ENCODE measurements at places on chromosomes 13 and 19.

DNA sequence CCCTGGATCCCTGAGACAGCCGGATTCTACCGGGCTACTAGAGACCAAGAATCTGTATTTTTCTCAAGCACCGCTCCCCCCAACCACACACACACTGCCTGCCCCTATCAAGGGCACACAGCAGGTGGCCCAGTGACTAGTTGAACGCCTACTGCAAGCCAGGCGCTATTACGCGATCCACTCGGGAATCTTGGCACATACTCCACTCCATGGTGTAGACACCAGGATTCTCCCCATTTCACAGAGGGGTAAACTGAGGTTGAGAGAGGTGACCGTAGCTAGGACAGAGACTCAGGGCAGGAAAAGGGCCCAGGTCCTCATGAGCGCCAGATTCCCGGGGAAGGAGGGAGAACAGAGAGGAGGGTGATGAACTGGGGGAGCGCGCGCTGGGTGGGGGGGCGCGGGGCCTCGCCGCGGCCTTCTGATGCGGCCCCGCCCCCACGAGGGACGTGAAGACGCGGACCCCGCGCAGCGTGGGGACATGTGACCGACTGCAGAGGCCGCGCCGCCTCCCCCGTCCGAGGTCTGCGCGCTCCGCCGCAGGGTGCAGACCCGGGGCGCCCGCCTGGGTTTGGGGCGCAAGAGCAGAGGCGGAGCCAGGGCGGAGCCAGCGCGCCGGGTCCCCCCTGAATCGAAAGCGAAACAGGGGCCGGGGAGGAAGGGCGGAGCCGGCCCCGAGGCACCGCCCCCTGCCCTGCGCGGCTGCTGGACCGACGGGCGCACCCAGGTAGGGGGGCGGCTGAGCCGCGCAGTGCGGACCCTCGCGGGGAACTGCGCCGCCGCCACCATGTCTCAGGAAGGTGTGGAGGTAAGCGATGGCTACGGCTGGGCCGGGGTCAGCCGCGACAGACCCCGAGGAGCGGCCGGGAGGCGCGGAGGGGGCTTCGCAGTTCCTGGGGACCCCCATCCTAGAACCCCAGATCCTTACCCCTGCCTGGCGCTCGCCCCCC, at the start of gene SHFL:
Gene SHFL (plus strand): TSS at position 677 of the 950 bp plus-strand sequence. CDS start 111 bp downstream, at position 788.
- DNase-seq: peak; percentile 47

GRCh38 chr19:2561895-2562294, 86.0 kb downstream of the GADD45B start:
- DNase-seq: peak; percentile 43

GRCh38 chr13:85603735-85604134, 195.5 kb downstream of the SLITRK6 start:
- no peak for DNase-seq

GRCh38 chr19:5282901-5283300, 57.7 kb downstream of the PTPRS start:
- no peak for DNase-seq

DNA sequence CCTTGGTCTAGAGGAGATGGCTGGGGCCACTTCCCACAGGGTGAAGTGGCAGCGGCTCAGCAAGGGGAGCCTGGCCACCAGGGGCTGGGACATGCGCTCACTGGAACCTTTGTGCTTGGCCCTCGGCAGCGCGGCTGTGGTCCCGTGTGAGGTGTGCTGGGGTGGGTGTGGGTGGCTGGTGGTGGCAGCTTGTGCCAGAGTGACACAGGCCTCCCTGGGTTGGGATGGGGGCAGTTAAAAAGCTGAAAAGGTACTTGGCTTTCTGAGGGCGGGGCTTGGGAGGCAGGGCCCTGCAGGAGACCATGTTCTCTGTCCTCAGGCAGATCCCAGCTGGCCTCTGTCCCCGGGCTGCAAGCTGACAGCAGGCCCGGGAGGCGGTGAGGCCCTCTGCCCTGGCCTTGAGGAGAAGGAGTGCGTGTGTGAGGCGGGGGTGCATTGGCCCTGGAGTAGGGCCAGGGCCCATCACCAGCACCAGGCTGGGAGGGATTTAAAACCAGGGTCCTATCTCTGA, 17.3 kb downstream of the MPND start:
- no peak for DNase-seq

GRCh38 chr19:19463348-19464117, 51.8 kb downstream of the TSSK6 start:
- no peak for DNase-seq

DNA sequence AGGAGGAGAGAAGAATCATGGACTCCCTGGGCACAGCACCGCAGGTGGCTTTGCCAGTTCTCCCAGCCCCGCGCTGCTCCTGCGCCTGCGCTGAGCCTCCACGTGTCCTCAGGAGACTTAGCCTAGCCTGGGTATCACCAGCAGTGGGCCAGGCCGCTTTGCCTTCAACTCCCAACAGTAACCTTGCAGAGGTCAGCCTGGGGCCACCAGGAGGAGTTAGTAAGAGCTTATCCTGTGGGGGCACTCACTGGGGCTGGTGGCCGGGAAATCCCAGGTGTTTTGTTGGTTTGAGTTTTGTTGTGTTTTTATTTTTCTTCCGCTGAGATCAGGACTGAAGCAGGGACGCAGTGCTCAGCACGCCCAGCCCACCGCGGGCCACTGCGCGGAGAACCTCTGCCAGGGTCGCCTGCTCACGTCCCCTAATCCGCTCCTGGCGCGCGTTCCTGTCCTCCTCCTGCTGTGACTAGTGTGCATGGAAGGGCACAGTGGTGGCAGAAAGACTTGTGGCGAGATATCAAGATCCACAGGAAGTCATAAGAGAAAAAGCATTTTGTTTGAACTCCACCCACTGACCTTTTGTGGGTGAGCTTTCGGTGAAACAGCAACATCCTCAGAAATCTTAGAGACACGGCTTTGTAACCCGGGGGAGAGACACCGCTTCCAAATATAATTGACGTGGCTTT, 207.4 kb upstream of the RFC3 start:
- DNase-seq: peak; percentile 4

DNA sequence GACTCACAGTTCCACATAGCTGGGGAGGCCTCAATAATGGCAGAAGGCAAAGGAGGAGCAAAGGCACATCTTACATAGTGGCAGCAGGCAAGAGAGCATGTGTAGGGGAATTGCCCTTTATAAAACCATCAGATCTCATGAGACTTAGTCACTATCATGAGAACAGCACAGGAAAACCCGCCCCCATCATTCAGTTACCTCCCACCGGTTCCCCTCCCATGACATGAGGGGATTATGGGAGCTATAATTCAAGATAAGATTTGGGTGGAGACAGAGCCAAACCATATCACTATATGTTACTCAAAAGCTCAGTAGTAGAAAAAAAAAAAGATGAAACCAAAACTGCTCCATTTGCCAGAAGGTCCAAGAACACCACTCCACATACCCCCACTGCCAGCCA, 58.5 kb downstream of the DNAJC15 start:
- no peak for DNase-seq

GRCh38 chr19:13707915-13708314, 56.4 kb upstream of the MRI1 start:
- no peak for DNase-seq

GRCh38 chr13:26806891-26807290, 46.3 kb upstream of the GPR12 start:
- DNase-seq: no peak

DNA sequence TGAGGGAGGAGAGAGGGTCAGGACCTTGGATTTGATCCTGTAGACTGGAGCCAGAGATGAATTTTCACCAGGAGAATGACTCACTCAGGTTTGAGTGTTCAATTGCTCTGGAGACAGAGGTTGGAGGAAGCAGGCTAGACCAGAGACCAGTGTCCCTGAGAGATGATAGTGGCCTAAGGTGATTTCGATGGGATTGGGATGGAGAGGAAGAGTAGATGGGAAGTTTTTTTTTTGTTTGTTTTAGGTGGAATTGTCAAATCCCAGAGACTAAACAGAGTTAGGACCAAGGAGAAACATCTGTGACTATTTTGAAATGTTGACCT, 2.3 kb downstream of the CEBPG start:
- no peak for DNase-seq

GRCh38 chr13:98141509-98142379, 1.1 kb upstream of the FARP1 start:
- DNase-seq: no peak

- DNase-seq: no peak
These were observed 21.4 kb downstream of the ZNF175 start for GRCh38 chr19:51592521-51592920.

GRCh38 chr13:50866817-50867636, 23.5 kb upstream of the DLEU7 start:
- no peak for DNase-seq

GRCh38 chr13:80082396-80083080, 258.4 kb downstream of the SPRY2 start:
- no peak for DNase-seq

DNA sequence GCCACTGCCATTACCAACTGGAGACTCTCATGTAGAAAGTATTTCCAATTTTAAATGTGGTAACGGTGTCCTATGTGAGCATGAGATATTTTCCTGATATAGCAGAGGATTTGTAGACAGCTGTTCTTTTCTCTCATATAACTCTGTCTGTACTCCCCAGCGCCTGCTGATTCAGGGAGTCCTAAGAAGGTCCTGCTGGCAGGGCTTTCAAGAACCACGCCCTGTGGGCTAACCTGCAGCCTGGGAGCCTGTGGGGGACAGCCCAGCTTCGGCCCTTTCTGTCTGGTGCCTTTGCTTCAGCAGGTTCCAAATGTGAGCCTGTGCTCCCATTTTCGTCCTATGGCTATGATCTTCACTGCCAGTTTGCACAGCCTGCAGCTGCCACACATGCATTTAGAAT, 316.8 kb downstream of the ATP8A2 start:
- DNase-seq: no peak

DNA sequence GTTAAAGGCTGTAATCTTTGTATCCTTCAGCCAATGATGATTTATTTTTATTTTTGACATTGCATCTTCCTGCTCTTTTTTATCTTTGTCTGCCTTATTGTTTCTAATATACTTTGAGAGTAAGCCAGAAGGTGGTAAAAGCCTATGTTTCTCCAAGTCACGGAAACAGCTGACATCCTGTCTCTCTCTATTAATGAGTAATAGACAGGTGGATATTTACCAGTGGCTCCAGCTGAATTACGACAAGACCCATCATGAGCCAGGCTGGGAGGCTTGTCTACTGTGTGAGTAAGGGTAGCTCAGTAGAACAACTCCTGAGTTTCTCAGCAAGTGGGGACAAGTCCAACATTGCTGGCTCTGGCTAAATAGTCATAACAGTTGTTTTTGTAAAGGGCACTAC, 166.6 kb downstream of the NDFIP2 start:
- no peak for DNase-seq
